ENCODE measurements at places on chromosomes 13 and 19.

- DNase-seq: no peak
Observed at GRCh38 chr13:39909634-39910033, 254.2 kb downstream of the COG6 start.

GRCh38 chr19:14147797-14148605, 11.6 kb upstream of the ASF1B start:
- DNase-seq: no peak

DNA sequence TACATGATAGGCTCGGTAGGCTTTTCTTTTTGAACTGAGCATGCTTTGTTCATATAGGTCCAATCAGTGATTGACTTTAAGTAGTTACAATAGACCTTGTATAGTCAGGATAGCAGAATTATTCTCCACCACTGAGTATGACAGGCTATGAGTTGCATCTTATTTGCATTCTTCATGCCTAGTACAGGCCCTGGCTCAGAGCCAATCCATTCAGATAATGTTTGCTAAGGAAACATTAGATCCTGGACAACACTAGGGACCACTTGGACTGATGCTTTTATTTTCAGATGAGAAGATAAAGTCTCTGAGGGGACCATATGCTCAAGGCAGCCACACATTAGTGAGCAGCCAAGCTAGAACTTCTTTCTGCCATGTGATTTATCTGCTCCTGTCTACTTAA, 133.9 kb downstream of the KL start:
- DNase-seq: no peak

GRCh38 chr13:69904784-69905183, 202.8 kb upstream of the ATXN8OS start:
- no peak for DNase-seq

GRCh38 chr13:92806215-92806614, 420.4 kb upstream of the GPC6 start:
- DNase-seq: no peak

GRCh38 chr19:18788529-18789421, 2.3 kb downstream of the COMP start:
- no peak for DNase-seq

- no peak for DNase-seq
Observed at GRCh38 chr13:58587183-58587582, 955.6 kb downstream of the PCDH17 start.

DNA sequence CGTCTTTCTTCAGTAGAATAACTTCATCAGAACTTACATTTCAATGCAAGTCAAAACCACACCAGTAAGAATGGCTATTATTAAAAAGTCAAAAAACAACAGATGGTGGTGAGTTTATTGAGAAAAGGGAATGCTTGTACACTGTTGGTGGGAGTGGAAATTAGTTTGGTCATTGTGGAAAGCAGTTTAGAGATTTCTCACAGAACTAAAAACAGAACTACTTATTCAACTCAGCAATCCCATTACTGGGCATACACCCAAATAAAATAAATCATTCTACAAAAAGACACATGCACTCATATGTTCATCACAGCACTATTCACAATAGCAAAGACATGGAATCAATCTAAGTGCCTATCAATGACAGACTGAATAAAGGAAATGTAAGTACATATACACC, 231.2 kb downstream of the NHLRC3 start:
- DNase-seq: peak; percentile 34

DNA sequence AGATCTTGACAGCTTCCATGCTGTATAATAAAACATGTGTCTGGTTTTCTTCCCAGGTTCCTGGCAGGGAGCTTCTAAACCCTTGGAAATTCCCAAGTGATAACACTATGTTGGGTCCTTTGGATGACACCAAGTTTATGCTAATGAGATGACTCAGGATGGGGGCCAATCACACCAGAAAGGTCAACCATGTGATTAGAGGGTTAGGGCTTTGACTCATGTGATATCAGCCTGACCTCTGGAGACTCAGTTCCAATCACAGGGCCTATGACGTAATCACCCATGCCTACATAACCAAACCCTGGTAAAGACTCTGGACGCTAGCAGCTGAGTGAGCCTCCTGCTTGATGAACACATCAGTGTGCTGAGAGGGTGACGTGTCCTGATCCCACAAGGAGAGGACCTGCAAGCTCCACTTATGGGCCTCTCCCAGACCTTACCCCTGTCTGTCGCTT, 203.6 kb downstream of the DCLK1 start:
- DNase-seq: no peak

DNA sequence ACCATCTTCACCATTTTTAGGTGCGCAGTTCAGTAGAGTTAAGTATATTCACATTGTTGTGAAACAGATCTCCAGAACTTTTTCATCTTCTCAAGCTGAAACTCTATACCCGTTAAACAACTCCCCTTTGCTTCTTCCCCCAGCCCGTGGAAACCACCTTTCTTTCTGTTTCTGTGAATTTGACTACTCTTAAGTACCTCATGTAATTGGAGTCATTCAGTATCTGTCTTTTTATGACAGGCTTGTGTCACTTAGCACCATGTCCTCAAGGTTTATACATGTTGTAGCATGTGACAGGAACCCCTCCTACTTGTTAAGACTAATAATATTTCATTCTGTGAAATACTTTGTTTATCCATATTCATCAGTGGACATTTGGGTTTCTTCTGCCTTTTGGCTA, 52.8 kb downstream of the TNFRSF19 start:
- DNase-seq: no peak

DNA sequence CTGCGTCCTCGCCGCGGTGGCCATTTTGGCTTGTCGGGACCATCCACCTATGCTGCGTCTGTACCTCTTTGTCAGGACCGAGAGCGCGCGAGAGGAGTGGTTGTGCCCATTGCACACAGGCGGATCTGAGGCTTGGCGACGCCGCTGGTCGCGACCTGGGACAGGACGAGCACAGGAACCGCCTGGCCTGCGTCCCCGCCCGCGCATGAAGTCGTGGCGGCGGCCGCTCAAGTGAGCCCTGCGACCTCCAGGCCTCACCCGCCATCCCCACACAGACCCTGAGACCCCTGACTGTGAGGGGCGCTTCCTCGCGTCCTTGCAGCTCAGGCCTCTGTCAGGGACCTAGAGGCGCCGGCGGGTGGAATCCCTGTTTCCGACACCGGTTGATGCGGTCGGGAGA, 16.8 kb downstream of the ZNF586 start:
- DNase-seq: no peak

DNA sequence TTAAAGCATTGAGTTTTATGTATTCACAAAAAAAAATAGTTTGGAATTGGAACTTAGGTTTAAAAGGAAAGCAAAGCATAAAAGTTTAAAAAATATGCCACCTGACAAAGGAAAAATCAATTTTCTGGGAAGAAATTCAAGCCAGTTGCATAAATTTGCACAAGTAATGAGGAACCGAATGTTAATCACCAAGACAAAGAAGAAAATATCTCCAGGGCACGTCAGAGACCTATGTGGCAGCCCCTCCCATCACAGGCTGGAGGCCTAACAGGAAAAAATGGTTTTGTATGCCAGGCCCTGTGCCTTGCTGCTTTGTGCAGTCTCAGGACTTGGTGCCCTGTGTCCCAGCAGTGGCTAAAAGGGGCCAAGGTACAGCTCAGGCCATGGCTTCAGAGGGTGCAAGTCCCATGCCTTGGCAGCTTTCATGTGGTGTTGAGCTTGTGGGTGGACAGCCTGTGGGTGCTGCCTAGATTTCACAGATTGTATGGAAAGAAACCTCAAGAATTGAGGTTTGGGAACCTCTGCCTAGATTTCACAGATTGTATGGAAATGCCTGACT, 767.2 kb upstream of the SLC10A2 start:
- DNase-seq: no peak

DNA sequence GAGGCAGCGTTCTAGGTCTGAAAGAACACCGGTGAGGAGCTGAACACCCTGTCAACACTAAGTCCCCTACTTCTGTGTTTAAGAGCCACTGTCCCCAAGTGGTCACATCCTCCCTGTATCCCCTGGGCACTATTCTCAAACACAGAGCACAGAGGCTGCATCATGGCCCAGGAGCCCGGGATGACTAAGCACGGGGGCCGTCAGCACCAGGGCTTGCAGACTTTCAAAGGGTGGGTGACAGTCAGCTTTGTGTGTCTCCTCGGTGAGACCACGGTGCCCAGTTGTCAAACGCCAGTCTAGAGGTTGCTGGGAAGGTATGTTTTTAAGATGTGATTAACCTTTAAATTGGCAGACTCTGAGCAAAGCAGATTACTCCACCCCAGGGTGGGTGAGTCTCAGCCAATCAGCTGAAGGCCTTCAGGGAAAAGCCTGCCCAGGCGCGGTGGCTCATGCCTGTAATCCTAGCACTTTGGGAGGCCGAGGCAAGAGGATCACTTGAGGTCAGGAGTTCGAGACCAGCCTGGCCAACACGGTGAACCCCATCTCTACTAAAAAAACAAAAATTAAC, 8.0 kb downstream of the MAP2K2 start:
- DNase-seq: no peak

DNA sequence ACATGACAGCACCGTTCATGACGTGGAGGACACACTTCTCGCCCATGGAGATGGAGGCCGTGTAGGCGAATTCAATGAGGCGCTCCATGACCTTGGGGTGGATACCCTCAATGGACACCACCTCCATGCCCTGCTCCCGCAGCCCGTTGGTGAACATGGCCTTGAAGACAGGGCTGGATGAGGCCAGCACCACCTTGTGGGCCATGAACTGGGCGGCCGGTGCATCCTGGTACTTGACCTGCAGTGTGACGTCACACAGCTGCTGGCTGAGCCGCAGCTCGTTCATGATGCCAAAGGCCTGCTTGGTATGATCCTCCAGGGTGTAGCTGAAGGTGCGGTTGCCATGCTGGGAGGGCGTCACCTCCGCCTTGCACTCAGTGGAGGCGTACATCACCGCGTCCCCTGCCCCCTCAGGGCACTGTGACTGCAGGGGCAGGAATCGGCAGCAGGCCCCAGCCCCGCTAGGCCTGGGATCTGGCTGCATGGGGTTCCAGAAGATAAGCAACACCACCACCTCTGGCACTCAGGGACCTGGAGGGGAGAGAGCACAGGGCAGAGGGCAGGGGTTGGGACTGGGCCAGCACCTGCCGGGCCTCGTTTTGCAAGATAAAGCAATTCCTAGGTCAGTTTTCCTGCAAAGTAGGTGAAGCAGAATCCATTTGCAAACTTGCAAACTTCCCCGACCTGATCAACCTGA, 3.5 kb downstream of the KEAP1 start:
- DNase-seq: no peak

DNA sequence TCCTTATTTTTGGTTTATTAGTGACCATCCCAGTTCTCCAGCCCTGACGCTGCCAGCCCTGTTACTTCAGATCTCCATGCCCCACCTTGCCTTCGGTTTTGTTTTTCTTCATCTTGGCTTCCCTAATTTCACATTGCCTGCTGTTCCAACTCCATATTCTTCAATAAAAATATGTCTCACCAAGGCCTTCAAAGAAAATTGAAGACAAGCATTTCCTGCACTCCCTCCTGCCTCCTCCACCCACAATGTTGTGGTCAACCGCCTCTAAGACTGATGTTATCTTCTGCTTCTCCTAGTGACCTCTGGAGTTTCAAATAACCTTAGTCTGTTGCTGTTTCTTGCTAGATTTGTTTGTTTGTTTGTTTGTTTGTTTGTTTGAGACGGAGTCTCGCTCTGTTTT, 14.6 kb downstream of the PLD3 start:
- DNase-seq: no peak

- DNase-seq: no peak
Observed at GRCh38 chr13:100755891-100756290, 81.3 kb upstream of the TMTC4 start.

DNA sequence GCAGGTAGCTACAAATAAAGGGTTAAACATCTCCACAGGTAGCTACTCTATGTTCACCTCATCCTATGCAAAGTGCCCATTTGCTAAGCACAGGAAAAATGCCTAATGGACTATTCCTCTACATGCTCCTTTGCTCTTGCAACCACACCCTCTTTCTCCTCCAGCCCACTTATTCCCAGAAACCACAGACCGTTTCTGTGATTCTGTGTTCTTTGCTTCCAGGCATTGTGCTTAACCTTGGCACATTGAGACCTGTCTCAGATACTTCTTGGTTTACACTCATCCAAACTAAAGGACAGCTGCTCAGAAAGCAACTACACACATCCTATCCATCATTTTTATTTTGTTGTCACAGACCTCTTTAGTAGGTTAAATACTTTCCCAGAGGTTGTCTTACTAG, 785.0 kb upstream of the MIR17HG start:
- no peak for DNase-seq

GRCh38 chr13:75366380-75367280, 115.3 kb downstream of the TBC1D4 start:
- no peak for DNase-seq

- DNase-seq: peak; percentile 65
Observed at GRCh38 chr13:26719356-26719945, 41.1 kb downstream of the GPR12 start.

GRCh38 chr13:23957981-23958380, 60.7 kb upstream of the C1QTNF9B start:
- DNase-seq: no peak

DNA sequence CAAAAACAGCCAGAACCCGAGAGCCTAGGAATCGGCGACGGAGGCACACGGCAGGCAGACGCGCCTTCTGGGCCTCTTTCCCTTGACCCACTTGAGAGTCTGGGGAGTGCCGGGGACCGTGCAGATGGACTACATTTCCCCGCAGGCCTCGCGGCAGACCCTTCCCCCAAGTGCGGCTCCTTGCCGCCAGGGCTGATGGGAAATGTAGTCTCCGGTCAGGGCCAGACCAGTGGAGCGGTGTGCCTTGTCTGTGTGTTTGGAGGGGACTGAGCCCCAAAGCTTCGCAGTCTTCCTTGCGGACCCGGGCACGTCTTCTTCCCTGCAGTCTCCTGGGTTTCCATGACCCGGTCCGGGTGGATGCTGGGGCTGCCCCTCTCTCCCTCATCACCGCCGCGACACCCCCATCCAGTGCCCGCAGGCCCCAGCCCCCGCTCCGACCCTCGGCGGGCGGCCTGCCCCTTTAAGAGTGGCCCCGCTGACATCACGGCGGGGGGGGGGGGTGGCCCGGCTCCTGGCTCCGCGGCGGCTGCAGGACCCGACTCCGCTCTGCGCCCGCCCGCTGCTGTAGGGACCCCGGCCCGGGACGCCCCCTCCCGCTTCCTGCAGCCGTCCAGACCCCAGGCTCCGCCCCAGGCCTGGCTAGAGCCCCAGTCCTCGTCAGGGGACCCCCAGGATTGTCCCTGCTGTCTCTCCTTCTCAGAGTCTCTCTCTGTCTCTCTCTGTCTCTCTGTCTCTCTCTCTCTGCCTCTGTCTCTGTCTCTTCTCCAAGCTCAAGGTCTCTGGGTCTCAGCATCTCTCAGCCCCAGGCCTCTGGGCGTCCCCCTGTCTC, 758 bp upstream of the CACNG7 start:
- DNase-seq: no peak

DNA sequence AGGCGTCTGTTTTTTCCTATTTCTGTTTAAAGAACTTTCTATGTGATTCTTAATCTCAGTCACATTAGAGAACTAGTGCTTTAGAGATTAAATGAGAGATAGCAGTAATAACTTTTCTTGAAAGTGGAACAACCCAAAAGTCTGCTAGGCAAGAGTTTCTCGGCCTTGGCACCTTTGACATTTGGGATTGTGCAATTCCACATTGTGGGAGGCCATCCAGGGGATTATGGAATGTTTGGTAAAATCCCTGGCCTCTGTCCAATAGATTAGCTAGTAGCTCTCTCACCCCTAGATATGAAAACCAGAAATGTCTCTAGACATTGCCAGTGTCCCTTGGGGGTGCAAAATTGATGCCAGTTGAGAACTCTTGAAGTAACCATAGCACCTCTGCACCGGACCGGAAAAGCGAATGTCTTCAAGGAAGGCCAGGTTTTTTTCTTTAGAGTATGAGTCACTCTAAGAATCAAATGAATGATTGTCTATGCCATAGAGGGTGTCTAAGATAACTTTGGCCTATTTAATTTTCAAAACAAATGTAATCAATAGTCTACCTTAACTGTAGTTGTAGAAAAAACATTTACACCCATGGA, 45.0 kb upstream of the IL17D start:
- DNase-seq: no peak

- no peak for DNase-seq
Observed at GRCh38 chr19:4391701-4392483, 8.5 kb downstream of the SH3GL1 start.
